ENCODE measurements at places on chromosomes 7 and 10.

- no peak for DNase-seq
Observed at GRCh38 chr10:42883993-42884983, 101.7 kb downstream of the BMS1 start.

DNA sequence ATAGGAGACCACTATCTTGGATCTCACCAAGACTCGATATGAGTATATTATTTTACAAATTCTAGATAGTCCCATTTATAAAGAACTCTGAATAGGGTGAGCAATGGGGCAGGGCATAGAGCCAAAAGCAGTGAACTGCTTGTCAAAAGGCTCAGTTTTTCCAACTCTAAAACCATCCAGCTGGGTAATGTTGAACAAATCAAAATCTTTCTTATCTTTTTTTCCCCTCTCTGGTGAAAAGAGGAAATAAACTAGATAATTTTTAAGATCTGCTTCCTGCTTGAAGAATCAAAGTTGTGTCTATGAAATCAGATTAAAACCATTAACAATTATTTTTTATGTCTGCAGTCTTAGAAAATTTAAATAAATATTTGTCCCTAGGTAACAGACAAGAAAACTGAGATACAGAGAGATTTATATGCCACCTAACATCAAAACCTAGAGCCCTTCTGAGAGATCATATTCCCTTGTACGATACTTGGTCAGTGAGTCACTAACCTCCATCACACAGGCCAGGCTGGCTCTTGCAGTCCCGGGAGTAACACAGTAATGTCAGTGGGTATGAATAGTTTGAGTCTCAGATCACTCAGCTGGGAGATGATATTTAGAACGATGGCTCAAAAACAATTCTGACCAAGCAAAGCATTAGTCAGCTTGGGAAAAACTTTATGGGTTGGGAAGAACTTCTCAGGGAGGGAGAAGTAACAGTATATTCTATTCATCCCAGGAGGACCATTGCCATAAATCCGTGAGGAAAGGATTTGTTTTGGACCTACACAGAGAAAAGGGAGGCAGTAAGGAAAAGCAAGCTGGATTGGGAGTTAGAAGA is 178.8 kb downstream of the REEP3 start:
- DNase-seq = no peak

GRCh38 chr7:76054123-76055120 is 6.5 kb downstream of the MDH2 start:
- no peak for DNase-seq

GRCh38 chr7:148772297-148773089 is 73.8 kb downstream of the CUL1 start:
- DNase-seq = peak; percentile 32

GRCh38 chr7:46315891-46316290 is 394.8 kb upstream of the IGFBP3 start:
- no peak for DNase-seq

DNA sequence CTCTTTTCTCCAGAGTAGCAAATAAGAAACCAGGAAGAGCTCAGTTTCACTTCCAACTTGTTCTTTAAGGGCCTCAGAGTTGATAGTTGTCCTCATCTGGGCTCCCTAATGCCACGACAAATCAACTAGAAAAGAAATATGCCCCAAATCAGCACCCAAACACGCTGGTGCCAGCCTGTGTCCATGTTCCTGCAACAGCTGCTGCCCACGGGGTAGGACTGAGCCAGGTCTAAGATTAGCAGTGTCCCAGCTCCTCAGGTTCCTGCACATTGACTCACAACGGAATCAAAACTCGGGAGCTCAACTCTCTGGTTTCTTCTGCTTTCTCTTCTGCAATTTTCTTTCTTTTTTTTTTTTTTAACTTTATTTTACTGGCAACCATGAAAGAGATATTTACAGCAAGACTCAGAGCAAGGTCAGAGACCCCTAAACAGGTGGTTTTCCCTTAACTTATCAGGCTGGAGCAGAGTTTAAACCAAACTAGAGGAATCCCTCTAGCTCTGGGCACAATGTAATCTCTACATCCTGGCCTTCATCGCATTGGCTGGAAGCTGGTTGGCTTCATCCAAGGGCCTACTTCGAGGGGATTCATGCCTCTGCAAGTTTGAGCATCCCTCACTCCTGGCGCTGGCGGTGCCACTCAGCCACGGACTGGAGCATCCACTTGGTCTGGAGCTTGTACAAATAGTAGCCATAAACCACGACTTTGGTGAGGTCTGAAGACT is 126.1 kb downstream of the PFKFB3 start:
- DNase-seq = no peak

DNA sequence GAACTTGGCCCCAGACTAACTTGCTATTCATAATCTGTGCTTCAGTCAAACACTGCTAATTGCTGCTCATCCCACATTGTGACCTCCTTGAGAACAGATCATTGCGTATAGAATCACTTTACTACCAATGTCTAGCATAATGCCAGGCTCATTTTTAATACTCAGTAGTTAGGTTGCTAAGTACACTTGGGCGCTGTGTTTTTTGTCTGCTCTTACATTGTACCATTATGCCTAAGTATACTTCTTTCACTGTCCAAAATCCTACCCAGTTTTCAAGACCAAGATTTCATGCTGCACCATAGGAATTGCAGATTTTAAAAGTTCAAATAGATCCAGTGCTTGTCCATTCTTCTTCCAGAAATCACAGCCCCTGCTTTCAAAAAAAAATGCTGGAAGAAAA is 32.8 kb upstream of the TMEM106B start:
- no peak for DNase-seq

DNA sequence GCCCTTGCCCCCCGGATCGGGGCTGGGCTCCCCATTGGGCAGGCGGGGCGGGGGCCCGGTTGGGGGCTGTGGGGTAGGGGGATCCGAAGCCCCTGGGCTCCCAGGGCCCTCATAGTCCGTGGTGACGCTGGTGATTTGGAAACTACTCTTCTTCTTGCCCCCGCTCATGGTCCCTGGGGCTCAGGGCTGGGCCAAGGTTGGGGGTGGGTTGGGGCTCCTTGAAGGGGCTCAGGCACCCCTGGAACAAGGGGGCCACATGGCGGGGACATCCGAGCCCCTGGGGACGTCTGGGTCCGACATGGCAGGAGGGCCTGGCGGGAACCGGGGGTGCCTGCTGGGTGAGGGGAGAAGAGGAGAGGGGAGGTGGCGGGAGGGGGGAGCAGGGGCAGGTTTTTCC is 1.1 kb downstream of the TSC22D4 start:
- DNase-seq = no peak

GRCh38 chr7:41705109-41705901 is 2.4 kb upstream of the INHBA start:
- DNase-seq = peak; percentile 22

DNA sequence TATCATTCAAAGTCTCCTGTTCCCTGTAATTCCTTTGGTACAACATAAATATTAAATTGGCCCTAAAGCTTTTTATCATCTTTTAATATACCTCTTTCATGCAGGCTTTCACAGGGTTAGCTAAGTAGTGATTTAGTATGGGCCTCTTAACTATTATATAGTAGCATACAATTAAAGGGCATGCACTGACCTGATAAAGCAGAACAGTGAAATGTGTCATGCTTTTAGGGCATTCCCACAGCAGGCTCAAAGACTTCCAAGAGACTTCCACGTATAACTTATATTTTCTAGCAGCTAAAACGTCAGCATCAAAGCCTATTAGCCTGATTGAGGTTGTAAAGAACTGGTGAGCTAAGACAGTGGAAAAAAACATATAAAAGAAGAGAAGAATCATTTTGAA is 35.3 kb downstream of the SAMD8 start:
- no peak for DNase-seq

- DNase-seq = no peak
Observed at GRCh38 chr7:85708221-85708620, 521.4 kb upstream of the SEMA3D start.

GRCh38 chr10:44044549-44044948 is 340.3 kb downstream of the CXCL12 start:
- DNase-seq = no peak

DNA sequence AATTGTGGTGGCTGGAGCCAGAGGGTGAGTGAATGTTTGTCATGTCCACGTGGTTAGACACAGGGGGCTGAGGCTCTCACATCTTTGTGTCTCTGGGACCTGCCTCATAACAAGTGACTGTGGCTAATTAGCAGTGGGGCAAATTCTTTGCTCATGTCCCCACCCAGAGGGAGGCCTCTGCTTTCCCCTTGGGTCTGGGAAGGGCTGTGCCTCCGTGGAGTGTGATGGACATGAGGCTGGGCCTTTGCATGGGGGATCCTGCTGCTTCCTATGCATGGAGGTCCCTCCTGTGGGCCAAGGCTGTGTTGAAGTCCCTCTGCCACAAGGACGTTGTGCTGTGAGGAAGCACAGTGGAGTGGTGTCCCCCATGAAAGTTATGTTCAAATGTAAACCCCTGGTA is 327.4 kb upstream of the SHH start:
- no peak for DNase-seq

- no peak for DNase-seq
Observed at GRCh38 chr7:100127866-100128636, 1.3 kb downstream of the MBLAC1 start.

DNA sequence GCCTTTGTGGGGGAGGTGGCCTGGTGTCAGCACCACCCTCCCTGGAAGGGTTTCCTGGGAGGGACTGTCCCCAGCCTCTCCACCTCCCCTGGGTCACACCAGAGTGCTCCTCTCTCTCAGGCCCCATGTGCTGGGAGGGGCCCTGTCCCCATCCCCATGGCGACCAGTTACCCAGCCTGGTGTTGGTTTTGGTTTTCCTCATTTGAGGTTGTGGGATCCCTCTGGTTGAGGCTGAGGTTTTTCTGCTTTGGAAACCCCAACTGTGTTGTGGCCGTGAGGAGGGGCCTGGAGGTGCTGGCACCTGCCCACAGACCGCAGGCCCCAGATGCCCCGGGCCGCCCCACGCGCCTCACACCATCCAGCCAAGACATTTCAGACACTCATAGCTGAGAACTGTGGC is 106.3 kb downstream of the GRK5 start:
- no peak for DNase-seq

- DNase-seq = no peak
Observed at GRCh38 chr10:11546581-11546980, 64.9 kb downstream of the USP6NL start.

DNA sequence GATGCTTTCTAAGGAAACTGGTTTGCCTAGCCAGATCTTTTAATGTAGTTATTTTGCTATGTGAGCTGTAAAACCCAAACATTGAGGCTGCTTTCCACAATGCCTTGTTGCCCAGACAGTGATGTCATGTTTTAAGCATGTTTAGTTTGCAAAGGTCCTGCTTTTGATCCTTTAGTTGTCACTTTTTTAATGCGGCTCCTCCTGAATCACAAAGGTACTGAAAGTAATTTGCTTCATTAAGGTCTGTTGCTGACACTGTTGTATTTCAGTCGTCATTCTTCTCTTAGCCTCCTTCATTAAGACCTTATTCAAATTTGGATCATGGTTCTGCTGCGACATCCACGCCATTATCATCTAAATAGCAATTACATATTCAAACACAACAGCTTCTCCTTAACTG is 10.6 kb downstream of the RPA3 start:
- DNase-seq = no peak

- DNase-seq = peak; percentile 34
Observed at GRCh38 chr10:7035126-7035761, 375.6 kb downstream of the SFMBT2 start.

- no peak for DNase-seq
Observed at GRCh38 chr10:117350909-117351308, 24.3 kb downstream of the PDZD8 start.

GRCh38 chr7:31883761-31884164 is 186.4 kb downstream of the PDE1C start:
- no peak for DNase-seq

GRCh38 chr7:76065016-76065612 is 17.2 kb downstream of the MDH2 start:
- DNase-seq = no peak

DNA sequence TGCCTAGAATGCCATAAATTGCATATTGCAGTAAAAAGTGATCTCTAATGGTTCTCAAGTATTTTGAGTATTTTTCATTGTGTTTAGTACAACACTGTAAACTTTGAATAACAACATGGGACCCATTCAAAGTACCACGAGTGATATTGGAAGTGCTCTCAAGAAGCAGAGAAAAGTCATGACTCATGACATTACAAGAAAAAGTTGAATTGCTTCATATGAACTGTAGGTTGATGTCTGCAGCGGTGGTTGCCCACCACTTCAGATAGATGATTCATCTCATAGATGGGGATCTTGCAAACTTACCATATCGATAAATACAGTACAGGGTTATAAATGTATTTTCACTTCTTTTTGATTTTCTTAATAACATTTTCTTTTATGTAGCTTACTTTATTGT is 33.9 kb downstream of the ENTPD1 start:
- no peak for DNase-seq

GRCh38 chr7:25706764-25707163 is 445.2 kb upstream of the NFE2L3 start:
- DNase-seq = no peak

DNA sequence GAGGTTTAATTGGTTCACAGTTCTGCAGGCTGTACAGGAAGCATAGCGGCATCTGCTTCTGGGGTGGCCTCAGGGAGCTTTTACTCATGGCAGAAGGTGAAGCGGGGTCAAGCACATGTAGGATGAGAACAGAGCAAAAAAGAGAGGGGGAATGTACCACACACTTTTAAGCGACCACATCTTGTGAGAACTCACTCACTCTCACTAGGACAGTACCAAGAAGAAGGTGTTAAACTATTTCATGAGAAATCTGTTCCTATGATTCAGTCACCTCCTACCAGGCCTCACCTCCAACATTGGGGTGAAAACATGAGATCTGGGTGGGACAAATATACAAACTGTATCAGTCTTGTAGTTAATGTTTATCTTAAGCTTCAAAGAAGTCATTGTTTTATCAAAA is 174.7 kb downstream of the GNAI1 start:
- no peak for DNase-seq

DNA sequence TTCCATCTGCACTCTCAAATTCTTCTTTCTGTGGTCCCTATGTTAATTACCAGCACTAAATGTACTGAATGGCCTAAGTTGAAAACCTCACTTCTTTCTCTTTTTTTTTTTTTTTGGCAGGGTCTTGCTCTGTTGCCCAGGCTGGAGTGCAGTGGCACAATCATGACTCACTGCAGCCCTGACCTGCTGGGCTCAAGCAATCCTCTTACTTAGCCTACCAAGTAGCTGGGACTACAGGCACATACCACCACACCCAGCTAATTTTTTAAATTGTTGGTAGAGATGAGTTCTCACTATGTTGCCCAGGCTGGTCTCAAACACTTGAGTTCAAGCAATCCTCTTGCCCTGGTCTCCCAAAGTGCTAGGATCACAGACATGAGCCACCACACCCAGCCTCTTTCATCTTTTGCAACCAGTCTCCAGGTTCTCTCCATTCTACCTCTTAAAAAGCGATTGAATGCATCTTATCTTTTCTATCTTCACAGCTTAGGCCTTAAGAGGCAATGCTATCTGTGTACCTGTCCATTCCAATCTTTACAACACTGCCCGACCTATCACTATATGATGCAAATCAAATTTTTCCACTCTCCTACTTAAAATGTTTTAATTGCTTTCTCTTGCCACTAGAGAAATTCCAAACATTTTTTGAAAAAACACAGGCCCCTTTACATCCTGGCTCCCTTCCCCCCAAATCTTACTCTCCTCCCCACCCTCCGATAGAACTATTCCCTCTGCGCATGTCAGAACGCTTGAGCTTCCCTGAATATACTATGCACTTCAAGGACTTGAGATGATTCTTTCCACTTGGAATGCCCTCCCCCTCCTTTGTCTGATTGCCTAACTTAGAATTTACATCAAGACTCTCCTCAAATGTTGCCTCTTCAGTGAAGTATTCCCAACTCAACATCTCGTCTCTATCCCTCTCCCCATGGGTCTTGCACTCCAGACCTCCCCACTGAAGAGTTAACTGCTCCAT is 6.0 kb downstream of the ICA1 start:
- DNase-seq = no peak

All from stimulated activated CD4-positive, alpha-beta T cell treated with anti-CD3 and anti-CD28 coated beads, TNF-alpha, amount 100 ng/mL, for 24 hours (primary cell).